ENCODE measurements at places on chromosomes 6 and 20.

GRCh38 chr6:157898169-157898568 lies 75.1 kb downstream of the SNX9 start:
- no peak for DNase-seq

DNA sequence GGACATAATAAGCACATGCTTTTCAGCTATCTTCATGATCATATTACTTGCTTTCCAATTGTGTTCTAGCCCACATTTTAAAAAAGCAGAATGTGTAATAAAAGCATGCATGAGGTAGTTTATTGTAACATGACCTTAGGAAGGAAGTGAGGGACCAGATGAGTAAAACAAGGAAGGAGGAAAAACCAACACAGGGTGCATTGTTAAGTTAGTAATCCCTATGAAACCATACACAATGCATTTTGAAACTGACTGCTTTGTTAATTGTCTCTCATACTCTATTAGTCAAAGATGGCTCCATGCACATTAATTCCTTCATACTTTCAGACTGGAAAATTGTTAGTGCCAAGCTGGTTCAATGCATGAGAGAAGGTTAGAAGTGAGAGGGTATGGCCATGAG lies 37.7 kb upstream of the CENPW start:
- no peak for DNase-seq

DNA sequence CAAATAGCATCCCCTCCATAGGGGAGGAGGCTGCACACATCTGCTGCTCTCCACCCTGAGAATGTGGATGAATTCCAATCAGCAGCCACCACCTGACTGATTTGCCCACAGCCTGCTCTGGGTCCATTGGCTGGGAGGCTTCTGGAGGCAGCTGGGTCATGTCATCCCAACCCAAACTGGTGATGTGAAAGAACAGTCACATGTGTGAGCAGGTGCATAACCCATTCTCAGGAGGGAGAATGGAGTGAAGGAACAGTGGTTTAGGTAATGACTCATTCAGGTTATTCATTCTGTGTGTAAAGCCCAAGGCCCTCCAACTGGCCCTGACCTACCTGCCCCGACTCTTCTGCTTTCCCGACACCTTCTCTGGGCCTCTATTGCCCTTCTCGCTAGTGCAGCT lies 90.9 kb upstream of the GCM1 start:
- no peak for DNase-seq

GRCh38 chr6:52438926-52439325 lies 18.8 kb downstream of the EFHC1 start:
- no peak for DNase-seq
